ENCODE measurements at places on chromosomes 2 and 18. TPM values are rescaled to one million over a fixed set of nuclear protein-coding genes. Genes with fewer than 3 reads are reported as not detected.

GRCh38 chr2:60972889-60973656 is 44.4 kb upstream of the PEX13 start:
- no peak for DNase-seq

The CAVIN2 gene
- total RNA-seq = 0.80 TPM

GRCh38 chr18:60895181-60895580 is 438.0 kb upstream of the CDH20 start:
- no peak for DNase-seq

GRCh38 chr2:174788291-174788929 is 24.1 kb upstream of the CHRNA1 start:
- DNase-seq = no peak

DNA sequence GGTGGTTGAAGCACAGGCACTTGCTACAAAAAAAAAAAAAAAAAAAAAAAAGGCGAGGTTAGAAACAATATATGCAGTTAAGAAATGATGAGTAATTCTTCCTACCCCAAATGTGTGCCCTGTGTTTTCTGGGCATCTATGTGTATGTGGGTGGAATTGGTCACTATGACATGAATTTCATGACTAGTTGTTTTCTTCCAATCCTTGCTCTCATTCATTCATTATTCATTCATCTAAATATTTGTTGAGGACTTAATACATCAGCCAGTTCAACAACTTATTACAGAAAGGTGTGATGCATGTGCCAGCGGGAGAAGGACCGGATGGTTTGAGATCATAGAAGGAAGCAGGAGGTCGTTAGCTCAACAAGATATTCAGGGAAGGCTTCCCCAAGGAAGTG is 8.3 kb upstream of the EGR4 start:
- no peak for DNase-seq

The RNU2-63P gene
- total RNA-seq = 13.0 TPM

The TMEFF2 gene
- total RNA-seq = 18.1 TPM

The SLC20A1 gene
- 46.3 TPM for total RNA-seq

DNA sequence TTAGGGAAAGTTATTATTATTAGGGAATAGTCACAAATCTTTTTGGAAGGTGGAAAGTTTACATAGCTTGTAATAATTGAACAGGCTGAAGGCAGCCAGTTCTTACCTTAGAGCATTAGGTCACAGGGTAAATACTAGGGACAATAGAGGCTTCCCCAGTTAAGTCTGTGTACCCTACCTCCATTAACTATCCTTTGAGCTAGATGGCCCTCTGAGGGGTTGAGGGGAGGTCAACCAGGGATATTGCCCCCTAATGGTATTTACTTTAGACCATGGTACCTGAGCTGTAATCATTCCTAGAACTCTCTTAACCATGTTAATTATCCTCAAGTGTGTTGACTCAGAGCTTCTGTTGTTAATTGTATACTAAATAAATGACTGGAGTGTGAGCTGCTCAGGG is 120.5 kb upstream of the SCN7A start:
- DNase-seq = no peak

The IL1R2 gene
- not detected for total RNA-seq

The REG3G gene
- total RNA-seq = not detected

Data from mesothelial cell of epicardium (in vitro differentiated cells).